ENCODE measurements at places on chromosomes 11 and 22.

GRCh38 chr11:119445850-119446249 lies 22.9 kb upstream of the THY1 start:
- no peak for DNase-seq

DNA sequence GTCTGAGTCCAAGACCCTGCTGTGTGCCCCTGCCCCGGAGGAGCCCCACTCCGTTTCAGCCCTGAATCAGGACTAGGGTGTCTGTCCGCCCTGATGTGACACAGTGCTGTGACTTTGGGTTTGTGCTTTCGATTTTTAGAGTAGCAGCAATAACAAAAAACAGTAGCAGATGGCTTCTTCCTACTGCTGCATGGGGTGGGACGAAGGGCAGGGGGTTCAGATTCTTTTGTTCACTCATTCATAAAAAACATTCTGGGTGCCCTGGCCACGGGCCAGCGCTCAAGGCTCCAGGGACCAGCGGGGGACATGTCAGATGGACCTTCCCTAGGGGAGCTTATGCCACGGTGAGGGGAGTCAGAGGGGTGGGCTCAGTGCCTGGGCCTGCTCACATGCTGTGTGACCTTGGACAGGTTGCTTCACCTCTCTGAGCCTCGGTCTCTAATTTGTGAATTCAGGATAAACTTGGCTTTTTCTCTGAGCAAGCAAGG lies 24.6 kb upstream of the PRR5 start:
- no peak for DNase-seq

DNA sequence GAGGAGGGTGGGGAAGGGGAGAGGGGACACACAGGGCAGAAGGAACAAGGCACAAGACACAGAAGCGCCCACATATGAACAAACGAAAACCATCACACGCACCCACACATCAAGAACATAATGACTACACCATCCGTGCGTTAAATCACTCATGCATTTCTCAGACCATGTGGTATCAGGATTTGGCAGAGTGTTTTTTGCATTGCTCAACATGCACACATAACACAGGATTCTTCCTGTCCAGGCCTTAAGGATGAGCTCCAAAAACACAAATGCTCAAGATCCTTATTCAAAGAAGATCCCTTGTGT lies 309.5 kb downstream of the CADM1 start:
- no peak for DNase-seq

DNA sequence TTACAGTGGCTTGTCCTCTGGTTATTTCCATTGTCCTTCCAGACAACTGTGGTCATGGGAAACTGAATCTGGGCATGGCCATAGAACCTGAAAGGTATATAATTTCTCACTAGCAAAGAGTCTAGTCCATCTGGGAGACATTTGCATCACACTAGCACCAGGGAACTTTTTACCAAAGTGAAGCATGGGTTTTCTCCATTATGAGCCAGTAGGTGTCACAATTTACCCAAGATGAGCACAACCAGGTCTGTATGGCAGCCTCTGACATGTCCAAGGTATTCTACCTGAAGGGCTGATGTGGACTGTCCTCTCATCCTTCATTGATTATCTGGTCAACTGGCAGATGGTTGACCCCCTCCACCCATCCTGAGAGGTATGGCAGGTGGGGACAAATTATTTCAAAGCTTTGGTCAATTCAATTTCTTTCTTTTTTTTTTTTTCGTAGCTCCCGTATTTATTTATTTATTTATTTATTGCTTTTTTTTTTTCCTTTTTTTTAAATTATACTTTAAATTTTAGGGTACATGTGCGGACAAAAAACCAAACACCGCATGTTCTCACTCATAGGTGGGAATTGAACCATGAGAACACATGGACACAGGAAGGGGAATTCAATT lies 425.9 kb downstream of the TMEM135 start:
- DNase-seq: peak; percentile 8

DNA sequence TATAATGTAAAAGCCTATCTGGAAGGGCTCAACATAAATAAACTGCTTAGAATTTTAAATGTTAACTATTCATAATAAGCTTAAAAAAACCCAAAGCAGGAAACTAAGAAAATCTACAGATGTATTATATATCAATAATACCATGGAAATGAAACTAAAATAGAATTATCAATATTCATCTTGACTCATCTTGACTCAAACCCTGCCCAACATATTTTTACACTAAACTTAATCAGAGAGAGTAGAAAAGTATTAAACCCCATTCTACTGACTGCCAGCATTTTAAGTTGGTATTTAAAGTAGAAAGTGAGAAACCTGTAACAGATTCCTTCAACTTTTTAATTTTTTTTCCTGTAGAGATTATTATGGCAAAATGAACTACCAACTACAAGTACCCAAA lies 149.2 kb downstream of the ENTHD1 start:
- no peak for DNase-seq

DNA sequence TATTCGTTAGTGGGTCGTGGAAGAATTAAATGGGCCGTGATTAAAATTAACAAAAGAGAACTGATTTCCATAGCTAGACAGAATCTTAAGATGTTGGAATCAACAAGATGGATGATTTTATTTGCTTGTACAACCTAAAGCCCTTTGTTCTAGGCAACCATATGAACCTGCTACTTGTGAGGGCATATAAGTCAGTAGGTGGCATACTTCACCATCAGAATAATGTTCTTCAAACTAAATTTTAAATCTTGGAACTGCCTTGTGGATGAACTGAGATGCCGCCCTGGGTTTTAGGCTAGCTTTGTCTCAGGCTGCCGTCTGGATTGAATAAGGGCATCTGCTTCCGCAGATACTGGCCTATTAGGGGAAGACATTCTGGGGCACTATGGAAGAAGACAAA lies 40.9 kb downstream of the CSRP3 start:
- no peak for DNase-seq

DNA sequence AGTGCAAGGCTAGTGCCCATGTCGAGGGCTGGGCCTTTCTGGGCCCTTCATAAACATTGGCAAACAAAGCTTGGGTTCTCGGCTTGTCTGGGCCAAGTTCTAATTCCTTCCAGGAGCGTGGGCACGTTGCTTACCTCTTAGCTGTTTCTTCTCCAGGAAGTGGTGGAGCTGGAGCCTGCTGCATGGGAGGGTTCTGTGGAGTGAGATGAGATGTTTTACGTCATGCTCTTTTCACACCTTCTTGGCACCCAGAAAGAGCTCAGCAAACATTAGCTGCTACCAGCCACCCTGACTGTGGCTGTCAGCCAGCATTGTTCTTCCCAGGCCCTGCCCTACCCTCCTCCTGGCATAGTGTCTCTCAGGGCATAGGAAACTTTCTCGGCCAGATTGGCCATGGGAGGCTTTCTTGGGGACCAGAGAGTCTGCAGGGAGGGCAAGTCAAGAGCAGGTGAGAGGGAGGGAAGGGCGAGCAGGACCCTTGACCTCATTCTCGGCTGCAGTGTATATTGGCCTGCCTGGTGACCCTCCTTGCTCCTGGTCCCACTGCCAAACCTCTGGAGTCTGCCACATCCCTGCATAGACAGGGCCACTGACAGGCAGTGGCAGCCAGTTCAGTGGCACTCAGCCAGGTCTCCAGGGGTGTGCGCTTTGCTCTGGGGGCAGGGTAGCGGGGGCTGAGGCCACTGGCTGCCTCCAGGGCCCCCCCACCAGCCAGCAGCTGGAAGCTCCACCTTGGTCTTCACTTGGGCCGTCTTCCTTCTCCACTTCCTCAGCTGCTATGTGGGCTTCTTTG lies 98.8 kb downstream of the BCR start:
- no peak for DNase-seq

- DNase-seq: no peak
Observed at GRCh38 chr11:67382276-67383136, 9.1 kb upstream of the CLCF1 start.

GRCh38 chr11:47766509-47767227 lies 473 bp downstream of the FNBP4 start:
- DNase-seq: no peak

DNA sequence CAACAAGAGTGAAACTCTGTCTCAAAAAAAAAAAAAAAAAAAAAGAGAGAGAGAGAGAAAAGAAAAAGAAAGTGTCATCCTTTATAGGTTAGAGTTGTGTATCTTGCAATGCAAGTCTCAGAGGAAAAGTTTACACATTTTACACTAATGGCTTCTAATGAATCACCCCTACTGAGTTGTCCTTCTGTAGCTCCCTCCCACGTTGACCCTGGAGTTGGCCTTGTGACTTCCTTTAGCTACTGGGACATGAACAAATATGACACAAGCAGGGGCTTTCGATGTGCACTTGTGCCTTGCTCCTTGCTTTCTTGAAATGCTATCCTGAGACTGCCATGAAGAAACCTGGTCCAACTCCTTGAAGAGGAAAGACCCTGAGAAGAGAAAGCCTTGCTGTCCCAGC lies 2.4 kb upstream of the SMCO4 start:
- DNase-seq: no peak

- no peak for DNase-seq
Observed at GRCh38 chr22:23067023-23067650, 3.2 kb upstream of the GNAZ start.

DNA sequence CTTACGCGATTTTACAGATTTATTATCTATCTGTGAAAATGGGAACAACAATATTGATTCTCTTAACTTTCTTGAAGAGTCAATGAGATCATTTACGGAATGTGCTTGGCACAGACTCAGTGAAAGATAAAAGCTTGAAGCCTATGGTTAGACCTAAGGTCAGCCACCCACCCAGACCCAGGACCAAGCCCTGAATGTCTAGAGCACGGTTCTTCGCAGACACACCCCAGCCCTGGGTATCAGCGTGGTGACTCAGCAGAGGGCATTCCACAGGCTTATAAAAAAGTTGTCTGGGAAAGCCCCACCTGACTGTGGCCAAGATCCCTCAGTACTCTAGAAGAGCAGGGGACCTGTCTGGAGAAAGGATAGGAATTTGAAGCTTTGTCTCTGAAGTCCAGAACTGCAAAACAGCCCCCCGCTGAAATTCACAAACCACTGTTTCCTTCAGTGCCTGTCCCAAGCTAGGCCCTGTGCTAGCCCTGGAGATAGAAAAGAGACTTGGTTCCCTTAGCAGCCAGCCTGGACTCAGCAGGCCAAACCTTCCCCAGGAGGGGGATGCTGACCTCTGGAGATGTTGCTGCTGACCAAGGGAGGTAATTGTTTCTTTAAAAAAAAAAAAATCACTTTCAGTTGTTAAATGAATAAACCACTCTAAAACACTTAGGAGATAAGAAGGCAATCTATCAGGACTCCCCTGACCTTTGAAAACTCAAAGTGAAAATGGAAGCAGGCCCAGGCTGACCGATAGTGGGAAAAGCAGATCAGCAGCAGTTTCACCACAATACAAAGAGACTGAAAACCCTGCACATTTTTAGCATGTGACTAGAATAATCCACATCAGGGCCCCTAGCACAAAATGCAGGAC lies 114.0 kb downstream of the ABTB2 start:
- DNase-seq: no peak

DNA sequence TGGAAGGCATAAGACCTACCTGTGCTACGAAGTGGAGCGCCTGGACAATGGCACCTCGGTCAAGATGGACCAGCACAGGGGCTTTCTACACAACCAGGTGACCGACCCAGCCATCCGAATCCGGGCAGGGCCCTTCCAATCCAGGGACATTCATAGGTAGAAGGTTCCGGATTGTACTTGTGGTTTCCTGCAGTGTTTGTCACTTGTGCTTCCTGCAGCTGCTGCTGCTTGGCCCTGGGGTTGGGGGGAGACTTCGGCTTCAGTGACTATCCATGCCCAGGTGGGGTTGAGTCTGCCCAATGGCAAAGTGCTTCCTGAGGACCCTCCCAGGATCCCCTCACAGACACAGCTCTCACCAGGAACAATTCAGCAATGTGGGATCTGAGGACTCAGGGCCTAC lies 2.2 kb downstream of the APOBEC3A start:
- DNase-seq: no peak

GRCh38 chr11:5767056-5767455 lies 13.0 kb downstream of the OR52N4 start:
- no peak for DNase-seq

GRCh38 chr11:95138448-95138847 lies 48.8 kb downstream of the ENDOD1 start:
- no peak for DNase-seq

GRCh38 chr11:87263979-87264378 lies 226.2 kb downstream of the TMEM135 start:
- no peak for DNase-seq

- DNase-seq: no peak
Observed at GRCh38 chr22:27312966-27313855, 488.3 kb downstream of the MN1 start.

Measured in NCI-H187 treated with DMSO at 0.1 percent for 48 hours (cell line).